ENCODE measurements at places on chromosomes 1 and 21.

- DNase-seq: no peak
These were observed 44.4 kb downstream of the C1orf198 start for GRCh38 chr1:230823931-230824381.

DNA sequence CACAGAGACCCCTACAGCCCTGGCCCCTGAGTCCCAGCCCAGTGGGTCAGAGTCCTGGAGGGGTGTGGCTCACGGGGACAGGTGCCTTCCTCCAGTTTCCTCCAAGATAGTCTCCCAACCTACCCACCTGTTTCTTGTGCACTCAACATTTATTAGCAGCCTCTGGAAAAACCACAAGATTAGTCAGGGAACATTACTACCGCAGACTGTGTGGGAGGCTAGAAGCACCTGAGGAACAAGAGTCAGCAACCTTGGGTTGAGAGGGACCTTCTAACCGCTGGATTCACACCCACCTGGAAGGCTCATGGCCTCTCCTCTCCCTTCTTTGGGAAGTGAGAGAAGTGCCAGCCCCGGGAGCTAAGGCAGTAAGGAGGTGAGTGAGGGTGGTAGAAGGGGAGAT is 22.5 kb upstream of the IKBKE start:
- DNase-seq: no peak

- no peak for DNase-seq
These were observed 85.9 kb downstream of the DPYD start for GRCh38 chr1:97834899-97835298.

GRCh38 chr1:47190509-47190855 is 646 bp upstream of the PDZK1IP1 start:
- no peak for DNase-seq

DNA sequence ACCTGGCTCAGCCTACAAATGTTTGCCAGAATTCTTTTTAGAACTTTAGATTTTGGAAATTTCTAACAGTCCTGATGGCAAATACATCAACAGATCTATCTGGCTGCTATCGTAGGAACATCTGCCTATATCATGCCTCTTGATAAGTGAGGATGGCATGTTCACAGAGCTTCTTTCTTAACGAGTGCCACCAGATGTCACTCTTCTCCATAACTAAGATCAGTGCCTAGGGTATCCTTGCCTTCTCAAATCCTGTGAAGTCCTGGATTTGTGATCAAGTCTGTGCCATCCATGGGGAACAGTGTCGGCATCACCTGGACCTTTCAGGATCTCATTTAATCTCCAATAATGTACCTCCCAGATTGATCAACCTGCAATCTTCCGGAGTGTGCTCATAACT is 36.5 kb upstream of the CD5L start:
- no peak for DNase-seq

GRCh38 chr1:183850852-183851251 is 45.9 kb downstream of the RGL1 start:
- no peak for DNase-seq

DNA sequence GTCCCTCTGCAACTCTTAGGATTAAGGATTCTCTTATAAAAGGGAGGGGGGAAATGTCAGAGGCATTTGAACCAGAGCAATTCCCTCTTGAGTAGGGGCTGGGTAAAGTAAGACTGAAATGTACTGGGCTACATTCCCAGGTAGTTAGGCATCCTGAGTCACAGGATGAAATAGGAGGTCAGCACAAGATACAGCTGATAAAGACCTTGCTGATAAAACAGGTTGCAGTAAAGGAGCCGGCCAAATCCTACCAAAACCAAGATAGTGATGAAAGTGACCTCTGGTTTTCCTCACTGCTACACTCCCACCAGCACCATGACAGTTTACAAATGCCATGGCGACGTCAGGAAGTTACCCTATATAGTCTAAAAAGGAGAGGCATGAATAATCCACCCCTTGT is 14.3 kb upstream of the COX20 start:
- no peak for DNase-seq

DNA sequence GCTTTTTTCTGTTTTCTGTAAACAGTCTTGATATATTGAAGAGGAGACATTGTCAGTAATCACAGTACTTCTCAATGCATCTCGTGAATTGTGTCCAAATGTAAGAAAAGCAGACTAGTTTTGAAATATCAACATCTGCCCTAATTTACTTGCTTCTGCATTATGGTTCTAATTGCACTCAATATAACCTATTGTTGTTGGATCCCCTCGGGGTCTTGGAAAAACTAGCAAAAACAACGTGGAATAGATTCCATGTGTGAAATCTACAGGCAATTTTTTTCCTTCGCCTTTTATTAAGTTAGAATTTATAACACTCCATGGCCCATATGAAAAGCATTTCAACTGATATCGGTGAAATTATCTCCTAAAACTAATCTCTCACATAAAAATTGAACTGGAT is 236.5 kb downstream of the TTLL7 start:
- DNase-seq: no peak

- no peak for DNase-seq
These were observed 9.6 kb upstream of the RIMKLA start for GRCh38 chr1:42370876-42371549.

DNA sequence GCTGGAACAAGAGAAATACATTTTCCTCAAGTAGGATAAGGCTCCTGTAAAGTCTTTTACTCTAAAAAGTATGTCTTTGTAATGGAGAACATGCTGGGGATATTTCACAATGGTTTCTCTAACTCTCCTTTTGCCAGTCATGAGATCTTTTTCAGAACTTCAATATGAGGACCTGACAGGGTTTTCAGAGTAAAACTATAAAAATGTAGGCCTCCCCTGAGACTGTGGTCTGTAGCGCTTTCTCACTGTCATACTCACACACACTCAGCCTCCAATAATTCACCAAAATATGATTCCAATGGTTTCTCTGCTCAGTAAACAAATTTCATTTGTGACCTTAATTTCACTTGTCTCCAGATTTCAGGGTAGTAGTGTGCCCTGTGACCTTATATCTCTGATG is 440.1 kb upstream of the PTBP2 start:
- no peak for DNase-seq

DNA sequence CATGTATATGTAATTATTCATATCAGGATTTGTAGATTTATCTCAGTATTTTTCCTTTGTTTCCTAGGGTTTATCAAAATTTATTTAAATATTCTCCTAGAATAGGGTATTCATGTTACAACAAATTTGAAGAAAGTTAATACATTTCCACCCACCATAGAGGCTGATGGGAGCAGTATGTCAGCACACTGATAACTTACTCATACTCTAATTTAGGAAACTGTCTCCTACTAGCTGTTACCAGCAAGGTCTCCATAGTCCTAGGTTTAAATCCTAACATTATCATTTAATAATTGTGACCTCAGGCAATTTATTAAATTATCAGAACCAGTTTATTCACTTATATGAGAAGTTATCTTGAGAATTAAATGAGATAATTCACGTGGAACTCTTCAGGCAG is 127.0 kb downstream of the USP25 start:
- DNase-seq: no peak

DNA sequence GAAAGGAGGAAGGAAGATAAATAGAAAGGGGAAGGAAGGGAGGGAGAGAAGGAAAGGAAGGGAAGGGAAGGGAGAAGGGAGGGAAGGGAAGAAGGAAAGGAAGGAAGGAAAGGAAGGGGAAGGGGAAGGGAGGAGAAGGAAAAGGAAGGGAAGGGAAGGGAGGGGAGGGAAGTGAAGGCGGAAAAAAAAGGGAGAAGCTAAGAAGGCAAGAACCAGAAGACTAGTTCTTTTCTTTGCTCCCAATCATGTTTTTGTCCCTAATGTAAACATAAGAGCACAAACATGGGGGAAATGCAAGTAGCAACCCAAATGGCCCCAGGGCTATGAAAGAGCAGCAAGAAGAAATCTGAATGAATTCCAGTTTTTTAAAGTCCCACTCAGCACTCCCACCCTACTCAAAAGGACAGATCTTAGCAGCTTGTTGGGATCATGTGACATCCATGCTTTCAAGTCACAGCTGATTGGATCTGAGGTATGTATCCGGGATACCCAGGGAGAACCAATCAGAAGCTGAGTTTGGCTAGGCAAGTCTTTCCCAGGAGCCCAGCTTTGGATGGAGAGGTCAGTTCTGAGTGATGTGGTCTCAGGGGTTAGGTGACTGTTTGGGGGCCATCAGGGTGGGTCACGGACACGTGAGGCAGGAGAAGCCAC is 24.2 kb upstream of the FHAD1 start:
- no peak for DNase-seq

DNA sequence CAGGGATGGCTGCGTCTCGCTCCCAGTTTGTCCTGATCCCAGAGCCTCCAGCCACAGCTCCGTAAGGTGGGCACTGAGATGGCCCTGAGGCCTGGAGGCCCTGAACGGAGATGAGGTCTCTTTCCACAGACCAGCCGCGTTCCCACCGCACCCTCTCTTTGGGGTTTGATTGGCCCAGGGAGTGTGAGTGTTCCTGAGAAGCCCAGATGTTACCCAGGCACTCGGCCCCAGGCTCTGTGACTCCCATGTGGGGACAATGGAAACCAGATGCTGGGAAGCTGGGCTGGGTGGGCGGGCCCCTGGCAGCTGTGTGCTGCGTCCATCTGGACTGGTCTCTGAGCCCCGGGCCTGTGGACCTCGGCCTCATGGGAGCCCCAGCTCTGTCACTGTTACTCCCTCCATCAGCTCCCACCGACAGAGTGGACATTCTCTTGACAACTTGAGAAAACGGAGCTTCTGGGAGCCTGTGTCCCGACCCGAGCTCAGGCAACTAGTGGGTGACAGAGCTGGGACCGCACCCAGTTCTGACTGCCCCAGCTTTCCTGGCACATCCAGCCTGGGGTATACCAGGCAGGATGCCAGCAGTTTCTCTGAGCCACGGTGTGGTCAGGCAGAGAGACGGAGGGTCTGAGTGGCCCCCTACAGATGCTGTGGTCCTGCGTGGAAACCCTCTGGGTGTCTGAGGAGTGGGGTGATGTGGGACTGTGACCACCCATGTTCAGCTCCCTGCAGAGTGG is 9.8 kb upstream of the COL6A1 start:
- DNase-seq: no peak

DNA sequence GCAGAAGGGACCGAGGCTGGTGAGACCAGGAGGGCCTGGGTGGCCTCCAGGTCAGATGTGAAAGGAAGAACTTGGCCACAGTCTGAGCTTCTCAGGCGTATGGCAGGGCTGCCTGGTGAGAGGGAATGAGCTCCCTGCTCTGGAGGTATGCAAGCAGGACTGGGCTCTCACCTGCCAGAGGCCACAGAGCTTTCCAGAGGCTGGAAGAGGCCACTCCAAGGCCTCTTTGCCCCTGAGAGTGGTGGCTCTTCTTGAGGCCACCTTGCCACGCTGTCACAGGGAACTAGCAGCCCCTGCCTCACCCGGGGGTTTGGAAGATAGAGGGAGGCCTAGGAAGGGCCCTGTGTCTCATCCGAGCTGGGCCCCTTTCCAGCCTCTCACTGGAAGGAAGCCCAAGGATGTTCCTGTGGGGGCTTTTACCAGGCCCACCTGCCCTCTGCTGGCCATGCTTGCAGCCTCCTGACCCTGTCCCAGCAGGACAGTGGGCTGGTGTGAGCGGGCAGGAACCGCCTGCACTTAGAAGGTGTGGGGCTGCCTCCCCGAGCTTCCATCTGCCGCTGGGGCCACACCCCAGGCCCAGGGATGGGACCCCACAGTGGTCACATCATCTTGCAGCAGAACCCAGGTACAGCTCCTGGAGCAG is 10.0 kb downstream of the PCSK9 start:
- DNase-seq: no peak

DNA sequence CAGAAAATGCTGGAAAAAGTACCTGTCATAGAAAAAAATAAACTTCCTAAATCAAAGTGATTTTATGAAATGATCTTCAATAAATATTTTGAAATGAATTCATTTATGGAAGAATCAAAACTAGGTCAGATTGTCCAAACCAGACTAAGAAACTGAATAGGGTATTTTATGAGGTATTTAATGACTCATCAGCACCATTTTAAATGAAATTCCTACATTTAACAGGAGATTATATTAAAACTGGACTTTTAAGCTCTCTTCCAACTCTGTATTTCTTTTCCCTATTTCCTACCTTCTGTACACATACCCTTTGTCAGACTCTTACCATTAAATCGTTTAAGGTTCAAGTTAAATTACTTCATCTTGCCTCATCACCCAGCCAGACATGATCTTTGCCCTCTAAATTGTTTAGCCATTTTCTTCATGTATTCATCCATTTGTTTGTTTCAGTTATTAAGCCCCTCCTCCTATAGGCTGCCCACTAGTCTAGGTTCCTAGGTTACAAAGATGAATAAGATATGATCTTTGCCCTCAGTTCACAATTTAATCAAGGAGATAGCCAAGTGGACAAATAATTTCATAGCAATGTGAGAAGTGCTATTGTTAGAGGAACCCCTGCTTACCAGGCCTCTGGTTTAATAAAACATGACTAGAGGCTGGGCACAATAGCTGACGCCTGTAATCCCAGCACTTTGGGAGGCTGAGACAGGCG is 25.0 kb downstream of the TATDN3 start:
- no peak for DNase-seq

- peak; percentile 95 for DNase-seq
These were observed at the start of gene SF3B4 for GRCh38 chr1:149927563-149928400. Gene SF3B4, minus strand, starts transcription at chr1:149927803. Its CDS starts 44 bp downstream, at chr1:149927759.

DNA sequence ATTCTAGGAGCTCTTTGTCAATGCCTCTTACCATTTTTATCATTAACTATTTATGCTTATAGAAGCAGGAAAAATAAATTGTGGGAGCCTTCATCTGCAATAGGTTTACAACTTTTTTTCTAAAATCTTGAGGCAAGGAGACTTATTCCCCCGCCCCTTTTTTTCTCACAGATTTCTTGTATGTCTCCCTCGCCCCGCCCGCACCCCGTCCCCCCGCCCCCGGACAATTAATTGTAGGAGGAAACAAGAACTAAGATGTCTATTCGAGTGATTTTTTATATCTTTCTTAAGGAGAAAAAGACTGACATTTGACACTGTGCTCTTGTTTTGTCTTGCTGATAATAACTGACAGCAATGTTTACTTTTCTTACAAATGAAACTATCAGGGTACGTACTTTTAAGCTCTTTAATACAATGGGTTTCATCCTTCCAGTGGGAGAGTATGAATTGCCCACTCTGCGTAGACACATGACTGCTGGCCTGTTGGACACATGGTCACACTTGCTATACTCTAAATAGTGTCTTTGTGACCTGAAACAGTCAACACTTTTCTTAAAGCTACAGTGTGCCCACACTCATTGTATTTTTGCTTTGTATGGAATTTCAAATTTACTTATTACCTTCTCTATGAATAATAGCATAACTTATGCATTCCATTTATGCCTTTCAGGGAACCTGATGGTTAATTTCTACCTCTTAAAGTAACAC is 1.5 kb upstream of the IVNS1ABP start:
- no peak for DNase-seq

GRCh38 chr21:37341254-37341960 is 25.2 kb upstream of the DYRK1A start:
- no peak for DNase-seq

DNA sequence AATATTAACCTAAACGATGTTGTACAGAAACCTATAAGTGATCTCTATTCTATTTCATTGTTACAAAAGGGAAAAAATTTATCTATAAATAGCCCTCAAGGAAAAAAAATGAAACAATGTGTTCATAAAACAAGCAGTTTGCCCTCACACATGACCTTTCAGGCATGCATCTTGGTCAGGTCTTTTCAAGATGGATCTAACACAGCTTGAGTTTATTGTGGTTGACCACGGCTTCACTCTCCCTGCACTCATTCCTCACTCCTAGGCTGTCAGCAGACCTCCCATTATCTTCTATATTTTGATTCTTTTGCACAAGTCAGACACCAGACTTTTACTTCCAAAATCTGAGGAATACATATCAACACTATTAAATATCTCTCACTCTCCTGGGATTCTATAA is 544.3 kb downstream of the KCNT2 start:
- DNase-seq: no peak

GRCh38 chr21:36550761-36551160 is 70.8 kb upstream of the CLDN14 start:
- DNase-seq: no peak

GRCh38 chr1:11434501-11434900 is 44.5 kb upstream of the DISP3 start:
- no peak for DNase-seq

All from stimulated activated CD4-positive, alpha-beta T cell treated with anti-CD3 and anti-CD28 coated beads, Interleukin-2, amount 100 ng/mL, for 24 hours (primary cell).